ENCODE measurements at places on chromosomes 6 and 20.

DNA sequence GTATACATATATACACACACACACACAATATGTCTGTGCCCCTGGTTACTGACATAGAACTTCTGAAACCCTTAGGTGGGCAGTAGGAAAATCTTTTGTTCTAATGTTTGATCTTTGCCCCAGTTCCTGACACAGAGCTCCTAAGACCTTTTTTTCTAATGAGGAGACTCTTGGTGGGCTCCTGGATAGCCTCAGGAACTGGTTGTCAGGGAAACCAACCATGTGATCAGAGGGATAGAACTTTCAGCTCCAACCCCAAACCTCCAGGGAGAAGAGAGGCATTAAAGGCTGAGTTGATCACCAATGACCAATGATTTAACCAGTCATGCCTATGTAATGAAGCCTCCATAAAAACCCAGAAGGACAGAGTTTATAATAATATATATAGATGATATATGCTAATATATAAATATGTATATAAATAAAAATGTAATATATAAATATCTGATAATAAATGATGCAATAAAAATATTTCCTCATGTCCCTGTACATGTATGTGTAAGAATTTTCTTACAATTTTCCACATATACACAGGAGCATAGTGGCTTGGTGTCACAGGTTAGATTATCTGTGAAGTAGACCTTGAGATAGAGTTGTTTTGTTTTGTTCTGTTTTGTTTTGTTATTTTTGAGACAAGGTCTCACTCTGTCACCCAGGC is 93.3 kb downstream of the GPX5 start:
- DNase-seq, result no peak

DNA sequence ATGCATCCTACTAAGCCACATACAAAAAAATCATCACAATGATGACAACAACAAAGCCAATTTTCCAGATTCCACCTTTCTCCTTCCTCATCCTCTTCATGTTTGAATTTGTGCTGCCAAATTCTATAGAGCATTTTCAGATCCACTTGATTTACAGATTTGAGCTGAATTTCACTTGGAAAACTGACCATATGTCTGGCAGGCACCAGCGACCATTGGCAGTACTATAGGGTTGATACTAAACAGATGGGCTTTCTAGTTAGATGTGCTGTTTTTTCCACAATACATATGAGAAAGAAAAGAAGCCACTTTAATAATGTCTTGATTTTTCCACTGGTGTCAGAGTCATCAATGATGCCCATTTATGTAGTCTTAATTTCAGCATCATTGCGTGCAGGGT is 127.0 kb downstream of the PHACTR3 start:
- no peak for DNase-seq

DNA sequence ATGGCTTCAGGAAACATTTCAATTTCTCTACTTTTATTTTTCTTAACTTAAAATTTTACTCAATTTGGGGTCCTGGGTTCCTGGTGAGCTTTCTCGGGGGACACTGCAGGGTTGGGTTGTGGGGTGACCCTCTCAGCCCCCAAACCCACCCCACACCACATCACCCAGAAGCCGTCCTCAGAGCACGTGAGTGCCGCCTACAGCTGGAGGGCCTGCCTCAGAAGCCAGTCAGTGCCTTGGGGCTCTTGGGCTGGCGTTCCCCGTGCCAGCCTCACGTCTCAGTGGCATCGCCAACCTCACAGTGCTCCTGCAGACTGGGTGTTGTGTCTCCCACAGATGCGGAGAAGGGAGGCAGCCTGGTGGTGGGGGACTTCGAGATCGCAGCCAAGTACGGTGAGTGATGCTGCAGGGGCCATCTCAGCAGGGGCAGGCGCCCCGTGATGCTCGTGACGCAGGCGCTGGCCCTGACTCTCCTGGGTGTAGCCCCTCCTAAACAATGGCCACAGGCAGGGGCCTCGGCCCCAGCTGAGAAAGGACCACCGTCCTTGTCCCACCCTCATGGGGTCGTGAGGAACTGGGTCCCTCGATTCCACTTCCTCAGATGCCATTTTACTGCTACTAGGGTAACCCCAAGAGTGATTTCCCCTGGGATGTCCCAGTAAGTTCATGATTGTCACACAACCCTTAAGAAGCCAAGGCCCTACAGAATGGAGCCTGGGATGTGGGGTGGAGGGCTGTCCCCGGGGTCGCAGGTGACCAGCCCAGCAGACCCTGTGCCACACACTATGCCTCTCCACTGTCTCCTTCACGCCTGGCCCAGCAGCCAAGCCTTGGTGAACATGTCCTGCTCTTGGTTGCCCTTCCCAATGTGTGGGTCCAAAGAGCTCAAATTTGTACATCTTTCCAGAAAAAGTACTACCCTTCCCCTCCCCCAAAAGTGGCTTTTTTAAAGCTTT is 23.8 kb upstream of the PYGB start:
- DNase-seq, result no peak

DNA sequence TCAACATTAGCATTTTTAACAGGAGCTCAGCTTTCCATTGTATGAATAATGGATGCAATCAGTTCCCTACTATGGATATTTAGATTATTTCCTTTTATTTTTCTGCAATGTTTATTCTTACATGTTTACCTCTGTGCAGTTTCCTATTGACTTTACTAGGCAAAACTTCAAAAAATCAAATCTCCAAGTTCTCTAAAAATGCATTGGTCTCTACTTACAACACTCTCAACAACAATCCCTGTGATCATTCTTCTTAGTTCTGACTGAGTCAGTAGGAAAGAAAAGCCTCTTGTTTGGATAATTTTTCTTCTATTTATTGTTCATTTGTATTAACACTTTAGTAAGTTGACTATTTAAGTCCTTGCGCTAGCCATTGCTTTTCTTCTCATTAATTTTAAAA is 126.1 kb downstream of the KIF13A start:
- no peak for DNase-seq
